ENCODE measurements at places on chromosomes 2 and 18.

- no peak for DNase-seq
These were observed 84.5 kb downstream of the CELF4 start for GRCh38 chr18:37481072-37481471.

DNA sequence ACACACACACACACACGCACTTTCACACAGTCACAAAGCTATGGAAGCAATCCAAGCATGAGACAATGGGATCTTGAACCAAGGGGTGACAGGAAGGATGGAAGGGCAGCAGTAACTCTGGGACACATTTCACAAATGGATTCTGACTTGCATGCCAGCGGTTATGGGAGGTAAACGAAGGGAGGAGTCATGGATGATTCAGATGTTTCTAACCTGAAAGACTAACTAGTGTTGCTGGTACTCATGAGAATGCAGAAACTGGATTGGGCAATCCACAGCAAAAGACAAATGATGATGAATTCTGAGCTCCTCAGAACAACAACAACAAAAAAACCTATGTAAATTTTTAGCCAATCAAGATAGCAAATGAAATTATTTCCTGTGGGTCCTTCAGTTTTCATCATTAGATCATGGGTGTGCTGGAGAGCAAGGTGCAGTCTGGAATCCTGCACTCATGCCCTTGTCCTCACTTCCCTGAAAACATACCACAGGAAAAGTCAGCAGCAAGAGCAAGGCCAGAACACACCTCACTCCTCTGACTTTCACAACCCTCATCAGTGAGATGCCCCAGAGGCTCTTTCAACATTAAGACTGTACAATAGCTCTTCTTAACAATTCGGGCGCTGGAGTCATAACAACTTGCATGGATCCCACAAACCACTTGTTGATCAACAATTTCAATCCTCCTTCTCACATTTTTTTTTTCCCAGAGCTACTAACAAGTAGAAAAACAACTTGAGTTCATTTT, 32.6 kb downstream of the ABCA12 start:
- DNase-seq: no peak

- no peak for DNase-seq
These were observed 472.8 kb downstream of the EIPR1 start for GRCh38 chr2:2904721-2905350.

- no peak for DNase-seq
These were observed 296 bp upstream of the GRHL1 start for GRCh38 chr2:9951272-9951521.

DNA sequence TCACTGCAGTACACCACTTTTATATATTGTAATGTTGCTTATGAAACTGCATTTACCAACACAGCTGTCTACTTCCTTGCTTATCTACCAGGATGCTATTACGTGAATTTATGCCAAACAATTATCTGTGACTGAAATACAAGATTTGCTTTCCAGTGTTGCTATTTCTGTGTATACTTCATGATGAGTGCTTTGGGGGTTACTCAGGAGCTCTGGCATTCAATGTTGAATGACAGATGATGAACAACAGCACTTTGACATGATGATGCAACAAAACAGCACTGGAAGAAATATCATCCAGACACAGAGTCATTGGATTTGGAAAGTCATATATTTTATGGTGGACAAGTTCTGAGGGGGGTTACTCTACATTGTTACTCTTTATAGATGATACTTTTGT, 125.8 kb downstream of the NETO1 start:
- no peak for DNase-seq

Measured in stimulated activated CD4-positive, alpha-beta T cell treated with anti-CD3 and anti-CD28 coated beads, TNF-alpha, amount 100 ng/mL, for 24 hours (primary cell).